ENCODE measurements at places on chromosomes 3 and 15.

- no peak for DNase-seq
Measured at GRCh38 chr15:57220205-57220604, 156.1 kb upstream of the CGNL1 start.

DNA sequence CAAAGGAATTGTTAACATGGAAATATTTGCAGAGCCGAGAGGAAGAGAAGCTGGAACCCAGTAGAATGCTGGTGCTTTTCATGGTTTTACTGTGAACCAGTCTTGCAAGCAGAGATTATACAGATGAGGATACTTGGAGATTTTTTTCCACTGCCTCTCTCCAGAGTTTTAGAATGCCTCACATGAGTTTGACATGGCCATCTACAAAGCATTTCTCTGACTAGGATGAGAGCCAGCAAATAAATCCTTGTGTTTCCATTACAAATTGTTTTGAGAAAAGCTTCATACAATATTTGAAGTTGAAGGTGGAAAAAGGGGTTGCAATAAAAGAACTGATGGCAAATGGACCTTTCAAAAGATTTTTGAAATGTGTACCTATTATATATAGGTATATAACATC lies 45.0 kb upstream of the GAP43 start:
- no peak for DNase-seq

DNA sequence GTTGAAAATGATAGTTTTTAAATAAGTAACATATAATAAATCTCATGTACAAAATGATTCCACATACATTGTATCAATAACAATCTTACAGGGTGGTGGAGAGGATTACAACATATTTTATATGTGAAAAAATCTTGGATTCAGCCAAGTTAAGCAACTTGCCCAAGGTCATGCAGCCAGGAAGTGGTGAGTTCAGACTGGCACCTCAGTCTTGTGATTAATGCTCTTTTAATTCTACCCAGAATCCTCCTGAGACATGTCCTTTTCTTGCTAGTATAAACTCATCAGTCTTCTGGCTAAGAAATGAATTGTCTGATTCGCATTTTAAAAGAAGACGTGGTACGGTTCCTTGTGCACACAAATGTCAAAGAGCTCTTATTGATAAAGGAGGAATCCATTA lies 4.5 kb upstream of the MYRIP start:
- no peak for DNase-seq

GRCh38 chr3:156465194-156465593 lies 89.7 kb downstream of the SSR3 start:
- no peak for DNase-seq

GRCh38 chr3:143973259-143974021 lies 1.8 kb downstream of the DIPK2A start:
- peak; percentile 77 for DNase-seq

DNA sequence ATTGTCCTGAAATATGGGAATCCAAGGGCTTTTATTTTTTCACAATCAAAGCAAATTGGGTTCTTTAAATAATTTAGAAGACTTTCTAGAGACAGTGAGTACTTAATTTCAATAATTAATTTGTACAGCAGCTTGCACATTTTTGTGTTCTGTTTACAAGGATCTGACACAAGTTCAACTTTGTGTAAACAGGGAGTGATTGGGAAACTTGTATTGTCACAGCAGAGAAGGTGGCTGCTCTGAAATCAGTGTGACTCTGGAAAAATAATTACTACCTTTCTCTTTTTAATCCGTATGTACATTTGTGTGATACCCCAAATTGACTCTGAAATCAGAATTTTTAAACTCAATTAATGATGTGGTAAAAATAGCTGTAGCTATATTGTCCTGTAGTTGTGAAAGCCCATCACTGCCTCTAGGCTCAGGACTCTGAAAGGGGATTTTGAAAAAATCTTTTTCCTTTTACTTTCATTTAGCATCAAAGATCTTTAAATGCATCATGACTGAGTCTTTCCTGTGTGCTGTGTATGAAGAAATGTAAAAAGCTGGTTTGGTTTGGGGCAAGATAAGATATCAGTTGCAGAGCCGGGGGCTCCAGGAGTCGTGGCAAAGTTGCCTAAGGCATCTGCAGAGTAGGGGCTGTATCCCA lies 45.1 kb downstream of the MFSD1 start:
- no peak for DNase-seq

- no peak for DNase-seq
Measured at GRCh38 chr3:172320468-172320867, 127.8 kb downstream of the GHSR start.

- no peak for DNase-seq
Measured at GRCh38 chr3:138139691-138140090, 7.5 kb upstream of the A4GNT start.

GRCh38 chr3:9902372-9903237 lies at the start of gene IL17RE:
TSS of gene IL17RE (plus strand) at chr3:9902848. CDS start at chr3:9902933, 85 bp downstream.
- no peak for DNase-seq

GRCh38 chr3:72336114-72336651 lies 512.1 kb downstream of the SHQ1 start:
- DNase-seq = no peak

- DNase-seq = no peak
Measured at GRCh38 chr3:71186801-71187200, 396.7 kb downstream of the FOXP1 start.

DNA sequence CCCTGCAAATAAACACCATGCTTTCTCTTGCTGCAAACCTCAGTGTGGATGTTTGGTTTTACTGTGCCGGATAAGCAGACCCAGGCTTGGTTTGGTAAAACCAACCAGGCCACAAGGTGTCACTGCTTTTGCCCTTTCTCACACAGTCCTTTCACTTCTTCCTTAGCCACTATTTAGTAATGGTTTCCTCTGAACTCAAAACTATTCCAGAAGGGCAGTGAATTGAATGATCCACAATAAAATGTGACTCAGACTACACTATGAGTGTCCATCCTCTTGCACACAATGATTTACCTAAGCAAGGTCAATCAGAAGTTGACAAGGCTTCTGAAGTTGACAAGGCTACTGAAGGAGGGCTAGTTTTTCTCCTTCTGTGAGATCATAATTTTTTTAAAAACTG lies 552.4 kb upstream of the CCDC54 start:
- no peak for DNase-seq

- peak; percentile 39 for DNase-seq
Measured at GRCh38 chr3:128322030-128323022, 144.4 kb downstream of the DNAJB8 start.

DNA sequence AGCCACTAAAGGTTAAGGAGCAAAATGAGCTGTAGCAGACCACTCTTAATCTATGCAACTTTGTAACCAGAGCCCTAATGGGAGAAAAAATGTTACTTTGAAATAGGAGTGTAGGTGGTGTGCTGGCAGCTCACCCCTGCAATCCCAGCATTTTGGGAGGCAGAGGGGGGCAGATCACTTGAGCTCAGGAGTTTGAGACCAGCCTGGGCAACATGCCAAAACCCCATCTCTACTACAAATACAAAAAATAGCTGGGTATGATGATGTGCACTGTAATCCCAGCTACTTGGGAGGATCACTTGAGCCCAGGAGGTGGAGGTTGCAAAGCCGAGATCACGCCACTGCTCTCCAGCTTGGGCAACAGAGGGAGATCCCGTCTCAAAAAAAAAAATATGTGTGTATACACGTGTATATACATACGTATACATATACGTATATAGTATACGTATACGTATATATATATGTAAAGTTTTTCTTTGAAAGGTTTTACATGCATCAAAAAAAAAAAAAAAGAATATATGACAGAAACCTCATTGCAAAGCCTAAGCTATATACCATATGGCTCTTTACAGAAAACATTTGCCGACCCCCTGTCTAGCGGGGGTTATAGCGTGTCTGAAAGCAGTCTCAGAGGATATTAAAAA lies 15.7 kb downstream of the CAPN7 start:
- DNase-seq = no peak

DNA sequence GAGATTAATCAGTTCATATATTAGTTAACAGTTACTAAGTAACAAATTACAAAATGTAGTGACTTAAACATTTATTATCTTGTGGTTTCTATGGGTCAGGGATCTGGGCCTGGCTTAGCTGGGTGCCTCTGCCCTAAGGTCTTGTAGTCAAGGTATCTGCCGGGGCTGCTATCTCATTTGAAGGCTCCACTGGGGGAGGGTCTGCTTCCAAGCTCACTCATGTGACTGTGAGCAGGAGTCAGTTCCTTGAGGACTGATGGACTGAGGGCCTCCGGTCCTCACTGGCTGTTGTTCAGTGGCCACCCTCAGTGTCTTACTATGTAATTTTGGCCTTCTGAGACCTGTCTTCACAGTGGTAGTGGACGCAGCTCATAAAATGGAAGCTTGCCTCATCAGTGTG lies 135.9 kb upstream of the PLXNA1 start:
- DNase-seq = no peak

- no peak for DNase-seq
Measured at GRCh38 chr3:99711351-99711750, 73.0 kb downstream of the COL8A1 start.

GRCh38 chr3:54262541-54262940 lies 140.2 kb downstream of the CACNA2D3 start:
- DNase-seq = peak; percentile 49

DNA sequence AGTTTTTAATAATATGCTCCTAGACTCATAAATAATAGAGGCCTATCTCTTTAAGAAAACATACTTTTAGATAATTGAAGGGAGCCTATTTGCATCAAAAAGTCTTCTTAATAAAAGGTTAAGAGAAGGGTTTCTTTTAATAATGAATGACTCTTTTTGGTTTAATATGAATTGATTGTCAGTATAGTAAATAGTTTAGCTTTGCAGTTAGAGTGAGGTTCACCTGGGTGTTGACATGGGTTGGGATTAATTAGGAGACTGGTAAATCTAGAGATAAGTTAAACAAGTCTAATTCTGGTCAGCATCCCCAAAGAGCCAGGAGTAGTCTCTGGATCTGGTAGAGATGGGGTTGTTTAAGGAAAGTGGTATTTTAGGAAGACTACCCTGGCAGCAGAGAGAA lies 43.0 kb downstream of the KAT2B start:
- no peak for DNase-seq

GRCh38 chr3:152037297-152037696 lies 163.9 kb downstream of the SUCNR1 start:
- DNase-seq = no peak

GRCh38 chr3:47404431-47404876 lies 23.6 kb downstream of the PTPN23 start:
- no peak for DNase-seq

- DNase-seq = peak; percentile 9
Measured at GRCh38 chr15:66085128-66085527, 168.4 kb downstream of the MEGF11 start.

GRCh38 chr3:11367143-11367693 lies 95.0 kb downstream of the ATG7 start:
- peak; percentile 84 for DNase-seq

DNA sequence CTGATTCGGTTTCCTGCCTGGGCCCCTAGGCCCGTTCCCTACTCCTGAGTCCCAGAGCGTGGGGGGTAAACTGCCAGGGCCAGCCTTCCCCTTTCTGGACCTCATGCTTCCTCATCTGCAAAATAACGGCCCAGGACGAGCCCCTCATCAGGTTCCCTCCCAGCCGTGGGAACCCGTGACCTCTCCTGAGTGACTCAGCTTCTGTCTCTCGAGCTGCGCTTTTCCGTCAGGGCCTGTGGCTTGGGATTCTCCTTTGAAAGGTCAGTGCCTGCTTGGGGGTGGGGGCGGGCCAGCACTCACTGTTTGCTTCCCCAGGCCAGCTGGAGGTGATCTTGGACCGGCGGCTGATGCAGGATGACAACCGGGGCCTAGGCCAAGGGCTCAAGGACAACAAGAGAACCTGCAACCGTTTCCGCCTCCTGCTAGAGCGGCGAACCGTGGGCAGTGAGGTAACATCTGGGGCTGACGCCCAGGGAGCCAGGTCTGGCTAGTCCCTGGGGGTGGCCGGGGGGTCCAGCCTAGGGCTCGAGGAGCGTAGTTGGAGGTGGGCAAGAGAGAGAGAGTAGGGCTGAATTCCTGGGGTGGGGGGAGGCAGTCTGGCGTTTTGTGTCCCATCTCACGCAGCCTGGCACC lies 12.8 kb downstream of the MAN2A2 start:
- DNase-seq = peak; percentile 97

GRCh38 chr3:14497321-14497720 lies 42.8 kb downstream of the GRIP2 start:
- DNase-seq = no peak

- no peak for DNase-seq
Measured at GRCh38 chr3:152942366-152942765, 107.4 kb downstream of the P2RY1 start.

GRCh38 chr3:127115691-127116351 lies 77.1 kb upstream of the PRR23E start:
- DNase-seq = no peak

- DNase-seq = no peak
Measured at GRCh38 chr3:113263778-113264177, 52.4 kb downstream of the BOC start.

- DNase-seq = no peak
Measured at GRCh38 chr3:193731656-193732055, 138.6 kb downstream of the OPA1 start.

DNA sequence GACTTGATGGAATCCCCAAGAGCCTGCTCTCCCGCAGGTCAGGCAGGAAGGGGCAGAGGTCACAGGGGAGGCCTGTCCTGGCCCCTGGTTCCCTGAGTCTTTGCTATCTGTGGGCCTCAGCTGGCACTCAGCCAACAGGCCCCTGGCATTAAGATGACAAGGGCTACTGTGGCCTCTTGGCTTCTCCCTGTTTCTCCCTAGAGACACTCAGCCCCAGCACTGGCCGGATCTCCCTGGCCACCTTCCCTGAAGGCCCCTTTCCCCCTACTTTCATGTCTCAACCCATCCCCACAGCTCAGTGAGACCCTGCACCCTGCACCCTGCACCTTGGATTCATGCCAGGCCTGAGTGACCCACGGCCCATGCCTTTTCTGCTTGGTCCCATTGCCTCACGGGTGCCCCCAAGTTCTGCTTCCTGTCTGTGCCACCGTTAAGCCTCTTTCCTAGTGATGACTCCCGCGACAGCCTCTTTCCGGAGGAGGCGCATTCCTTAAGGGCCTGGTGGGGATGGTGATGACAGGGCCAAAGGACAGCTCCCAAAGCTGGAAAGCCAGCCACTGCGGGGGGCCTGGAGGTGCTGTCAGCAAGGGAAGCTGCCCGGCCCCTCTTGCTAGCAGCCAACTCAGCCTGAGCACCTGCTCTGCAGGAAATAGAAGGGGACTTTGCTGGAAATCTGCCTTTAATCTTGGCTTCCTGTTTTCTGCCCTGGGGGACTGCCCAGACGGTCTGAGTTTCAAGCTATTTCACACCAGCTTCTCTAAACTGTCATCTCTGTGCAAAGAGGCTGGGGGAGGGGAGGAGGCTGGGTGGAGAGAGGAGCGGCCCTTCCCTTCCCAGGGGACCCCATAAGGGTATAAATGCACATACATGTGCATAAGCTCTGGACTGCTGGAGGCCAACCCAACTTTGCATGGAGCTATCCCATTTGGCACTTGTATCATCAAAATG lies 4.8 kb upstream of the CSK start:
- peak; percentile 82 for DNase-seq

DNA sequence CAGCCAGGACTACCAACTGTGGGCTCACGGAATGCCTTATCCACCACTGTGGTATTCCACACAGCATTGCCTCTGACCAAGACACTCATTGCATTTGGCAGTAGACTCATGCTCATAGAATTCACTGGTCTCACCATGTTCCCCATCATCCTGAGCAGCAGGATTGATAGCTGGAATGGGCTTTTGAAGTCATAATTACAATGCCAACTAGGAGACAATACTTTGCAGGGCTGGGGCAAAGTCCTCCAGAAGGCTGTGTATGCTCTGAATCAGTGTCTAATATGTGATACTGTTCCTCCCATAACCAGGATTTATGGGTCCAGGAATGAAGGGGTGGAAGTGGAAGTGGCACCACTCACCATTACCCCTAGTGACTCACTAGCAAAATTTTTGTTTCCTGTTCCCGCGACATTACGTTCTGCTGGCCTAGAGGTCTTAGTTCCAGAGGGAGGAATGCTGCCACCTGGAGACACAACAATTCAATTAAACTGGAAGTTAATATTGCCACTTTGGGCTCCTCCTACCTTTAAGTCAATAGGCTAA lies 58.6 kb upstream of the CCDC80 start:
- peak; percentile 35 for DNase-seq
